ENCODE measurements at places on chromosomes 2 and 18. TPM values are rescaled to one million over a fixed set of nuclear protein-coding genes. Genes with fewer than 3 reads are reported as not detected.

DNA sequence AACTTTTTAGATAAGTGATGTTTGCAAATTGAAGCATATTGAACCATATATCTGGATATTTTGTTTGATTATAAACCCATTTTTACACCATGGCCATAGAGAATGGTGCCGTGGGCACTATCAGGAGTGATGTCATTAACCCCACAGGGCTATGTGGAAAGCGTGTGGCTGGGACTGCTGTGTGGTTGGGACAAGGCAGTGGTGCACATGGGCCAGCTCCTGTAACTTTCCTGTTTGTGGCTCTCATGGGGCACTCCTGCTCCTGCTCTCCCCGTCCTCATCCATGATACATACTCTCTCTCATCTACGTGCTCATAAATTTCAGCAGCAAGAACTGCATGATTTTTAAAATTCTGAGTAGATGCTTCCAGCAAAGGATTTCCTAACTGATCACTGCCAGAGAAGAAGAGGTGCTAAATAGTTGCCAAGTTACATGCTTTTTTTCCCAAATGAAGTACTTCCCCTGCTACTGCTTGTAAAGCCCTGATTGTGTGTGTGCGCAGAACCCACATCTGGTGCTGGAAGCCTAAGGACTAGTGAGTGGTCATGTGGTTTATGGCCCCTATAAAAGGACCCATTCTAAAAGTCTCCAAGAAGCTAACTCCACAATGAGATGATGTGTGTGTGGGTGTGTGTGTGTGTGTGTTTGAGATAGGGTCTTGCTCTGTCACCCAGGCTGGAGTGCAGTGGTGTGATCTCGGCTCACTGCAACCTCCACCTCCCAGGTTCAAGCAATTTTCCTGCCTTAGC is 240.8 kb downstream of the NEDD4L start:
- H3K27ac ChIP-seq, result no peak overlapping the region
- DNase-seq, result no peak
- H3K36me3 ChIP-seq, result no peaks in the 10 kb centered on the region
- no peak overlapping the region for H3K4me3 ChIP-seq

- no peaks in the 10 kb centered on the region for H3K36me3 ChIP-seq
- no peak overlapping the region for H3K27ac ChIP-seq
- no peaks in the 10 kb centered on the region for H3K4me1 ChIP-seq
- no peak for DNase-seq
Observed at GRCh38 chr2:67256892-67257291, 140.2 kb upstream of the ETAA1 start.

The ABHD1 gene
- 1.2 TPM for total RNA-seq

The GPBAR1 gene
- total RNA-seq, result 0.41 TPM

Measured in activated T-helper 2 cell treated with anti-CD3 and anti-CD28 coated beads, Interferon-gamma antibody, Interleukin-2, Interleukin-4, amounts not matched to agents 10 μg/mL and 5 μg/mL and 100 μg/mL, durations not matched to agents 14 hours and 24 hours and 36 hours (primary cell).